ENCODE measurements at places on chromosomes 7 and 10.

- DNase-seq = no peak
Observed at GRCh38 chr10:94496010-94496409, 49.6 kb upstream of the HELLS start.

DNA sequence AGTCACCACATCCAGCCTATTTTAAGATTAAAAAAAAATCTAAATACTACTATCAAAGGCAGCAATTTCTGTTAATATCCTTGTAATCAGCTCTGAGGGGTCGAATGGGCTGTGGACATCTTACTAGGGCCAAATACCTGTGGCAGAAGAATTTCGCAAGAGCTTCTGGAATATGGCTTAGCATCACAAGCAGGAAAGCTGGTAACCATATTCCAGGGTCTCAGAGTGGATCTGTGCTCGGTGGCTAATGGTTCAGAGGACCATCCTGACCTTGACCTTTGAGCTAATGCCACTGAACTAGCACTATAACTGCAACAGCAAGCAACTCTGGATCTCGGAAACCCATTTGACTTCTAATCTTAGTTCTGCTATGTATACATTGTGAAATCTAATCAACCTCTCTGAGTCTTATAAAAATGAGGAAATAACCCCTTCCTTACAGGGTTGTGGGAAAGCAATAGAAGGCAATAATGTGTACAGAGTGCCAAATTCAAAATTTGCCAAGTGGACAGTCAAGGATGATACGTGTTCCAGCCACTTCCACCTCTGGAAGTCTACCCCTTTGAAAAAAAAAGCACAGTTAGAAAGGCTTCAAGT is 65.5 kb downstream of the CYP26A1 start:
- no peak for DNase-seq

- DNase-seq = peak; percentile 35
Observed at GRCh38 chr10:87505366-87506111, 846 bp downstream of the MINPP1 start.

- peak; percentile 13 for DNase-seq
Observed at GRCh38 chr7:133253519-133253875, 619 bp downstream of the EXOC4 start.

Measured in CD4-positive, alpha-beta T cell treated with Interleukin-2 at 100 ng/mL for 4 hours (primary cell).